Left lobe of liver (tissue), 2 donors: ENCODE measurements at places on chromosomes 7 and 10.

DNA sequence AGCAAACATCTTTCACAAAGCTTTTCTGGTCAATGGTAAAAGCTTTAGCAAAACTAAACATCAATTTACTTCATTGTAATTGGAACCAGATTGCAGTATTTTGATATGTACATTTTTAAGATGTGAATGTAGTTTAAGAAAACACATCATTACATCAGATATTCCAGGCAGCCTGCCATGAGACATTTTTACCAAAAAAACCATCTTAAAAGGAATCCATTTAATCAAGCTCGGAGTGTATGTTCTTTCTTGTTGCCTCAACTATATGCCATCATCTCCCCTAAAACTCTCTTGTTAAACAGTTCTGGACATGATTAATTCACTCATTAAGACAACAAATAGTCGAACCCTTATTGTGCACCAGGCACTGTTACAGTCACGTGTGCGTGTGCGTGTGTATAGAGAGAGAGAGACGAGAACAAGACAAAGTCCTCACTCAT, 97.5 kb downstream of the UBE2H start:
- DNase-seq = no peak

DNA sequence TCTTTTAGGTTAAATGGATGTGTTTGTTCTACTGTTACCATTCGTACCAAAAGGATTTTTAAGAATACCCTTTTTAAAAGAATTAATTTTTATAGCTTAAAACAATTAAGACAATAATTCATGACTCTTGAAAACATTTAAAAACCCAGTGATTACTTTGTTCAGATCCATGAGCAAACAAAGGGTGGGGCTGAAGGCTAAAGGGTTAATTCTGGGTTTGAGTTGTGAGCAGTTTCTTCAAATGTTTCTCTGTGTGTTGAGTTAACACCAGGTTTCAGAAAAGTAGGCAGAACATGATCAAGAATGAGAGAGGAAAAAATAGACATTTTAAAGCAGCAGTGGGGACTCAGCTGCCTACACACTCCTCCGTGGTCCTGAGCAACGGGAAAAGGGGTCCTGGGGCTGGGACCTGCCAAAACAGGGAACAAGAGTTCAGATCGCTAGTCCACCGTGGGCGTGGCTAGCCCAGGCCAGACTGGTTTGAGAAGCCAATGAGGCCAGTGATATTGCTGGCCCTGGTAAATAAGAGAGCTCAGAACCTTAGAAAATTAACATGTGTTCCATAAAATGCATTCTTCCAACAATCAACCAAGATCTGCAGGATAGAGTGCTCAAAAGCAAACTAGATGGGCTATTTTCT, 14.9 kb upstream of the EZH2 start:
- no peak for DNase-seq

GRCh38 chr10:12419262-12419847, 70.0 kb downstream of the CAMK1D start:
- no peak for DNase-seq

DNA sequence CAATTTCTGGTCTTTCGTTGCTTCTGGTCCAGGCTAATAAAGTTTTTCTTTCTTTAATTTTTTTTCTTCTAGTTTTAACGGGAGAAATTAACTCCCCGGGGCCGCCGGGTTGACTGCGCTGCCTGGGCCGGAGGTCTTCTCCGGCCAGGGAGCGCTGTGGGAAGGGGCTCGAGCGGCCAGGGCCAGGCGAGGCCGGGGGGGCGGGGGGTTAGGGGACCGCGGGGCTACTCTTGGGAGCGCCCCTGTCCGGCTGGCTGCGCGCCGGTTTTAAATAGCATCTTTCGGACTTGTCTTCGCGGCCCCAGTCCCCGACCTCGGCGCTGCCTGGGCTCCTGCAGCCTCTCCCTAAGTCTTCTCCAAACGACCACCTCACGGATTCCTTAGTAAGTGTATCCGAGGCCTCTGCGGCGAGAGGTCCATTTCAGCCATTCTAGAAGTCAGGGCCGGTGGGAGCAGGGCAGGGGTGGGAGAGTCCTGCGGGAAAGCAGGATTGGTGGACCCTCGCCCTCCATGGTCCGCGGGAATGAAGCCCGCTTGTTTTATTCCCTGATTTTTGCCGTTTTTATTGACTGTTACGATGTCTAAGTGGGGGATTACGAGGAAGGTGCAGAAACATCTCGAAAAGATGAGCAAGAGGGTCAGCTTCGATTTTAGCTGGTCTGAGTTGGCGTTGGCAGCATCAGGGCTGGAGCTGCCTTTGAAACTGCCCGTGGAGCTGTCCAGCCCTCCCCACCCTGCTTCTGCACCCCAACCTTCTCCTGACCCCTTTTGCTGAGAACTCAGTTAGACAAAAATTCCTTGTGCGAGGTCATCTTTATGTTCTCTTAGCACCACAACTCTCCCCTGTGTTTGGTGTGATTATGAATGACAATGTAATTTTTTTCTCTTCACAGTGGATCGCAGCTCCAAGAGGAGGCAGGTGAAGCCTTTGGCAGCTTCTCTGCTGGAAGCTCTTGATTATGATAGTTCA, 555 bp downstream of the PHF14 start:
- peak; percentile 55 for DNase-seq

DNA sequence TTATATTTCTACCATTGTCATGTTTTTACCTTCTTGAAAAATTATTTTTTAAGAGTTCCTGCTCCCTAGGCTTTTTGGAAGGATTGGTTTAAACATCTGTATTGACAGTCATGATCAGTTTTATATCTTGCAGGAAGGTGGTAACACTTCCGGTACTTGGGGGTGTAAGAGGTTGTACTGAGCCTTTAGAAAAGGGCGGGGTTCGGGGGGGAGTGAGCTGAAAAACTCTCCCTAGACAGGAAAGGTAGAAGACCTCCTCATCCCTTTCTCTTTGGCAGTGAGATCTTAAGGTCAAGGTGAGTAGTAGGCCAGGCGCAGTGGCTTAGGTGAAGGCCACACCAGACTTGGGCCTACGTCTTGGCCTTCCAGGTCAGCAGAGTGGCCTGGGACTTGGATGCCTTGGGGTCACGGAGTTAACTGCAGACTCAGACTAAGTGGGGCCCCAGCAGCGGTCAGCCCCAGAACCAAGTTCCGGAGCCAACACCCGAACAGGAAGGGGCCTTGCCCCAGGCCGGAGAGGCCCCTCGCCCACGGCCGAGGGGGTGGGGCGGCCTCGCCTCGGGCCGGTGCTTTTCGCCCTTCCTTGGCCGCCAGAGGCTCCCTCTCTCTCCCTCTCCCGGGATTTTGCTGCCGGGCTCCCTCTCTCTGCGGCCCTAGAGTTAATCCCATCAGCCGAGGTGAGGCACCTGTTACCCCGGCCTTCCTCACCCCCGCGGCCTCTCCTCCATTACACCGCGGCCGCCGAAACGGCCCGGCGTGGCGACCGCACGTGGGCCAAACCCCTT, at the start of gene PPP1R9A:
TSS of gene PPP1R9A (plus strand) at position 569 of the 785 bp plus-strand sequence. CDS start 2,520 bp downstream, outside the sequence.
- peak; percentile 48 for DNase-seq

DNA sequence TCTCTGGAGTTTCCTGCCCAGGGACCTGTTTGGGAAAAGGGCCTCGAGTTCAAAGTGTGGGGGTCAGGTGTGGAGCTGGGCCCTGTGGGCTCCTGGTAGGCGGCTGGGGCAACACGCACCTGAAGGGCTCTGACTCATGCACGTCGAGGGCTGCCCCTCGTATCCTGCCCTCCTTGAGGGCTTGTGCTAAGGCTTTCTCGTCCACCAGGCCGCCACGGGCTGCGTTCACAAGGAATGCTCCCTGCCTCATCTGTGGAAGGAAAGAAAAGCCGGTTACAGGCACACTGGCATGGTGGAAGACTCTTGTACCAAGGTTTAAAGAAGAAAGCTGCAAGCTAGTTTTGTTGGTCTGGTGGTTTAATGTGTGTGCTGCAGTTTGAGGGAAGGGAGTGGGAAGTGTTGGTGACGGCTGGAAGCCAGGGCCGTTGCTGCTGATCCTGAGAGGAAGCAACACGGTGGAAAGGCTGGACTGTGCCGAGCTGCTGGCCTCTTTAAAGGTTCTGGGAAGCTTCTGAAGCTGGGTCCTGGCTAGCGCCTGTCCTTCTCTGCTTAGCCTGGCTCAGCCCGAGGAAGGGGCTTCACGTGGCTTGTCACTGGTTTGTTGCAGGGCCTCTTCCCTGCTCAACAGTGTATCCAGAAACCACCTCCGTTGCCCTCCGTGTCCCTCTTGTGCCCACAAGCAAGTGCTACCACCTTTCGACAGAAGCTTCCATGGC, 52.0 kb downstream of the ZRANB1 start:
- DNase-seq = peak; percentile 43
